ENCODE measurements at places on chromosomes 16 and 17. TPM values are rescaled to one million over a fixed set of nuclear protein-coding genes. Genes with fewer than 3 reads are reported as not detected.

The DDX52 gene
- total RNA-seq = 27.4 TPM

The SRCIN1 gene
- not detected for total RNA-seq

The PITPNM3 gene
- total RNA-seq = 0.41 TPM

DNA sequence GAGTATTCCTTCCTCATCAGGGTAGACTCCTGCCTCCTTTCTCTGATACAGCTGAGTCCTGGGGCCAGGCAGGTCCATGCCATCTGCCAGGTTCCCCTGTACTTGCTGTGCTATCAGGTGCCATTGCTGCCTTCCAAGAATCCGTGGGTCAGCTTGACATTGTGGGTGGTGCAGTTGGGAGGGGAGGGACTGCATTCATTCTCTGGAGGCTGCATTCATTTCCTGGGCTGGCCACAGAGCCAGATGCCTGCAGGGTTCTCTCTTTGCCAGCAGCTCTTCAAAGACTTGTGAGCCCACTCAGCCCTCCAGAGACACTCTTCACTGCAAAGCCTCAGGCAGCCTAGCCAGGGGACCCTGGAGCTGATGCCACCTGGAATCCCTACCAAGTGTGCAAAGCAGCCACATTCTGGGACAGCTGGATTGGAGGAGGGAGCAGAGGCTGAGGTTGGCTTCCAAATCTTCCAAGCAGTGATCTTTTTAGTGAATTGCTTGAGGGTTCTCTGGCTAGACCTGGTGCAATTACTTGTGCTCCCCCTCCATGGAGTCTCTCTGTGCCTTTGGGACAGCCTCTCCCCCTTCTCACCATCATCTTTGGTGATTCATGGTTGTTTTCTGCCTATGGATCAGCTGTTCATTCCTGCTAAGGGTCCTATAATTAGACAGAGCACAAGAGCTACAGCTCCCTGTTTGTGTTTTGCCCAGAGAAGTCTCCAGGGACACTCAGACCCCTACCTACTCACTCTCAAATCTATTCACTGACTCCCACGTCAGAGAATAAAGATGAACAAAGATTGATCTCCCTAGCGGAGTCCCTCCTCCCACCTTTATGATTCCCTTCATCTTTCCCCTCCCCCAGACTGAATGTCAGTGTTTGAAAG lies 20.9 kb downstream of the ANKFN1 start:
- H3K4me1 ChIP-seq = no peaks in the 10 kb centered on the region
- no peak overlapping the region for H3K4me3 ChIP-seq
- no peak for DNase-seq

GRCh38 chr16:72425571-72426341 lies 253.8 kb upstream of the PMFBP1 start:
- H3K27me3 ChIP-seq = no peaks in the 10 kb centered on the region
- no peak for DNase-seq
- no peak overlapping the region for H3K4me3 ChIP-seq
- no peaks in the 10 kb centered on the region for H3K4me1 ChIP-seq

GRCh38 chr17:63458478-63458877 lies 12.4 kb upstream of the CYB561 start:
- no peak overlapping the region for H3K27ac ChIP-seq
- no peak for DNase-seq
- H3K4me3 ChIP-seq = no peak overlapping the region
- H3K27me3 ChIP-seq = no peaks in the 10 kb centered on the region
- no peaks in the 10 kb centered on the region for H3K4me1 ChIP-seq

DNA sequence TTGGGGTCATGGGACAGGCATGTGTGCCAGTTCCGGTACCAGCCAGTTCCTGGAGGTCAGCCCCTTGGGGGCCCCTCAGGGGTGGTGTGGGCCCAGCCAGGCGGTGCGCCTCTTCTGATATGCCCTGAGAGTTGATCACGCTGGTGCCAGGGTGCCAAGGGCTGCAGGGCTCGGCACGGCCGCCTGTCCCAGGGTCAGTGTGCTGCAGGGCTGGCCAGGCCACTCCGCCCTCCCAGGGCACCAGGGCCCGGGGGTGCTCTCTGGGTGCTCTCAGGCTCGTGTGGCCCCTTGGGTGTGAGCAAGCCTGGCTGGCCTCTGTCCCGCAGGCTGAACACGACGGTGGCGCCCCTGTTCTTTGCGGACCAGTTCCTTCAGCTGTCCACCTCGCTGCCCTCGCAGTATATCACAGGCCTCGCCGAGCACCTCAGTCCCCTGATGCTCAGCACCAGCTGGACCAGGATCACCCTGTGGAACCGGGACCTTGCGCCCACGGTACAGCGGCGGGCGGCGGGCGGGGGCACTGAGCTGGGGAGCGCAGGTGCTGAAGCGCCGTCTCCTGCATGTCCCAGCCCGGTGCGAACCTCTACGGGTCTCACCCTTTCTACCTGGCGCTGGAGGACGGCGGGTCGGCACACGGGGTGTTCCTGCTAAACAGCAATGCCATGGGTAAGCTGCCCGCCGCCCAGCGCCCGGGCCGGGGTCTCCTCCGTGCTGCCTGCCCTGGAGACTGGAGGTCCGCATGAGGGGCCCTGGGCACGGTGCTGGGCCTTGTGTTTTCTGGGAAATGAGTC lies 6.0 kb downstream of the GAA start:
- H3K27me3 ChIP-seq = no peaks in the 10 kb centered on the region
- no peaks in the 10 kb centered on the region for H3K36me3 ChIP-seq
- H3K4me1 ChIP-seq = peaks cover 7% of the 10 kb centered on the region
- DNase-seq = no peak
- H3K27ac ChIP-seq = no peak overlapping the region

GRCh38 chr16:30445408-30446202 lies at the start of gene SEPHS2:
SEPHS2 (minus strand) TSS chr16:30445874; CDS start chr16:30445727, 147 bp downstream.
- DNase-seq = peak; percentile 96
- peaks cover 37% of the 10 kb centered on the region for H3K4me1 ChIP-seq
- H3K27me3 ChIP-seq = no peaks in the 10 kb centered on the region
- H3K4me3 ChIP-seq = peak within 1 kb of the TSS; percentile 83
- peaks cover 10% of the 10 kb centered on the region for H3K36me3 ChIP-seq
- H3K27ac ChIP-seq = peak within 1 kb of the TSS; percentile 88

DNA sequence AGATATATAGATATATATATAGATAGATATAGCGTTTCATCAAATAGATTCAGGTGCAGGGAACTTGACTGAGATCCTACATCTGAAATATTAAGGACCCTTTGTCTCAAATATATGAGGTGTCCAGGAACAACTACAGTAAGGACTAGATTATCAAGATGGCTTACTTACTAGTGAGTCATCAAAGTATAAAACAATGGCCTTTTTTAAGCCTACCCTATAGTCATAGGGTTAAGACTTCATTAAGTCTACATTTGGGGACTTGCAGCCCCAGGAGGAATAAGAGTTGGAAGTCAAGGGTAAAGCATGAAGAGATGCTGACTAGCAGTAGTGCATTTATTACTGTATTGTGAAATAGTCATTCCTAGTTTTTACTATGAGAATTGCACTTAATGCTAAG lies 1023.4 kb downstream of the CDH11 start:
- no peaks in the 10 kb centered on the region for H3K4me1 ChIP-seq
- H3K27ac ChIP-seq = no peak overlapping the region
- H3K4me3 ChIP-seq = no peak overlapping the region
- H3K27me3 ChIP-seq = no peaks in the 10 kb centered on the region

DNA sequence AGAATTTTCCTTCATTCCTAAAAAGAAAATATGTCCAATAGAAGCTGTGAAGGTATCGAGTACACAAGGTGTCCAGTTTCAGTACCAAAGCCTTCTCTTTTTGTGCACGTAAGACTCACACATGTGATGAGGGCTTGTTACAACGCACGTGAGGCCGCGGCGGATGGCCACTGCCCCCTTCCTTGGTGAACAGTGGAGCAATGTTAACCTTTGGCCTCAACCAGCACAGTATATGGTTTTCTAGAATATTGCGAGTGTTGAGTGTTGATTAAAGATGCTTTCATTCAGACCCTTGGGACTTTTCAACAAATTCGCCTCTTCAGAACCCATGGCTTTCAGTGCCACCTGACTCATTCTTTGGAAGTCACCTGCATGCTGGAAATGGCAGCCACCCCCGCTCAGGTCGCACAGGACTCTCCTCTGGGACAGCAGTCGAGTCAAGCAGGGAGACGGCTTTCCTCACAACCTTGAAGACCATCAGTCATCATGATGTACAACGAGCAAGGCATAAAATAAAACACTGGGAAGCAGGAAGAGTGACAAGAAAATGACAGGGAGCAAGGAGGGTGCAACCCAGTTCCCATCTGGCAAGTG lies 14.5 kb downstream of the MAP1LC3B start:
- no peak overlapping the region for H3K27ac ChIP-seq
- H3K4me1 ChIP-seq = no peaks in the 10 kb centered on the region
- no peak overlapping the region for H3K4me3 ChIP-seq
- H3K27me3 ChIP-seq = no peaks in the 10 kb centered on the region
- no peak for DNase-seq

GRCh38 chr17:39903158-39903884 lies 15.1 kb downstream of the GSDMB start:
- H3K4me1 ChIP-seq = peaks cover 15% of the 10 kb centered on the region
- peaks cover 13% of the 10 kb centered on the region for H3K36me3 ChIP-seq
- no peak overlapping the region for H3K27ac ChIP-seq
- H3K27me3 ChIP-seq = no peaks in the 10 kb centered on the region

- peaks cover 29% of the 10 kb centered on the region for H3K4me1 ChIP-seq
- no peak for DNase-seq
- H3K27me3 ChIP-seq = no peaks in the 10 kb centered on the region
- H3K27ac ChIP-seq = no peak overlapping the region
Observed at GRCh38 chr16:78102122-78102660, 2.7 kb downstream of the WWOX start.

DNA sequence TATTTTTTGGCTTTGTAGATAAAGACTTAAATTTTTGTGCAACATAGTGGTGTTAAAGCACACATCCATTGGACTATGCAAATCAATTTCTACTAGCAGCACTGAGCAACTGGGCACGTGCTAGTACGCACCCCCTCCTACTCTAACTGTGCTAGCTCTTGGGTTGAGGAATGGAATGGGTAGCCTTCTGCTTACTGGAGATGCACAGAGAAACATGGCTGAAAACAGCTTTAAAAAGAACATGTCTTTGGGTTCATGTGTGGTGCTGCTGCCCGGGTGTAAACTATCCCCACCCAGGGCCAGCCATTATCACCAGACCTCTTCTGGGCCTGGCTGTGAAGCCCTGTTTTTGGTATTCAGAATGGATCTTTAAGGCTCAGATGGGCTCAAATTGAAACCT lies 7.3 kb downstream of the ESRP2 start:
- H3K4me1 ChIP-seq = peaks cover 23% of the 10 kb centered on the region
- no peaks in the 10 kb centered on the region for H3K27me3 ChIP-seq
- no peak overlapping the region for H3K4me3 ChIP-seq
- H3K36me3 ChIP-seq = peaks cover 61% of the 10 kb centered on the region
- H3K27ac ChIP-seq = no peak overlapping the region

- H3K27me3 ChIP-seq = no peaks in the 10 kb centered on the region
- H3K36me3 ChIP-seq = peaks cover 33% of the 10 kb centered on the region
- H3K4me1 ChIP-seq = peaks cover 52% of the 10 kb centered on the region
- no peak overlapping the region for H3K27ac ChIP-seq
- no peak overlapping the region for H3K4me3 ChIP-seq
- DNase-seq = no peak
Observed at GRCh38 chr16:84110527-84110926, 6.2 kb downstream of the MBTPS1 start.

DNA sequence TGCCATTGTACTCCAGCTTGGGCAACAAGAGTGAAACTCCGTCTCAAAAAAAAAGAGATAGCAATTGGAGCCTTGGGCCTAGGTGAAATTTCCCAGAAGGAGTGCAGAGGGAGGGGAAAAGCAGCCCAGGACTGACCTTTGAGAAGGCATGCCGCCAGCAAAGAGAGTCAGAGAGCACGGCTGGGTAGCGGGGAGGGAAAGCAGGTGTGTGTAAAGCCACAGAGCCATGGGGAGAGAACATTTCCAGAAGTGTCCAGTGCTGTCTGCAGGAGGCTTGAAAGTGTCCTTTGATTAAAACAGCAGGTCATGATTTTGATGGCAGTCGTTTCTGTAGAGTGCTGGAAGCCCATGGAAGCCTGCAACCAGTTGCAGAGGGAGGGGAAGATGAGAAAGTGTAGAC lies 8.1 kb downstream of the C16orf54 start:
- H3K4me3 ChIP-seq = no peak overlapping the region
- DNase-seq = no peak
- peaks cover 73% of the 10 kb centered on the region for H3K4me1 ChIP-seq
- H3K36me3 ChIP-seq = peaks cover 16% of the 10 kb centered on the region

DNA sequence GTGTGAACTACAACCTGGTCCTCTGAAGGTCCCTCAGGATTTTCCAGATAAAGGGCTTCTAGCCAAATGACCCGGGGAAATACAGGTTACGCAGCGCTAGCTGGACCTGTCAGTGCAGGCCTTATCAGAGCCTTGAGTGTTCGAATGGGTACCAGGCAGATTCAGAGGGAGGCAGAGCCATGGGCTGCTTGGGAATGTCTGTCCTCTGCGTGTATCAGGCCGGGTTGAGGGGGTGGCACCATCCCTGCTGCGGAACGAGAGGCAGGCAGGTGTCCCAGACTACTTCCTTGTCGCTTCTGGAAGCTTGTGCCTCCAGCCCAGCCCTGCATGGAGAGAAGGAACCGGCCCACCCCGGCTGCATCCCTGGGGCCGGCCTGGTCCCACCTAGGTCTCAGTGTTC lies 33.6 kb upstream of the SSTR5 start:
- no peaks in the 10 kb centered on the region for H3K36me3 ChIP-seq
- DNase-seq = no peak
- no peak overlapping the region for H3K27ac ChIP-seq
- no peak overlapping the region for H3K4me3 ChIP-seq
- H3K4me1 ChIP-seq = no peaks in the 10 kb centered on the region

DNA sequence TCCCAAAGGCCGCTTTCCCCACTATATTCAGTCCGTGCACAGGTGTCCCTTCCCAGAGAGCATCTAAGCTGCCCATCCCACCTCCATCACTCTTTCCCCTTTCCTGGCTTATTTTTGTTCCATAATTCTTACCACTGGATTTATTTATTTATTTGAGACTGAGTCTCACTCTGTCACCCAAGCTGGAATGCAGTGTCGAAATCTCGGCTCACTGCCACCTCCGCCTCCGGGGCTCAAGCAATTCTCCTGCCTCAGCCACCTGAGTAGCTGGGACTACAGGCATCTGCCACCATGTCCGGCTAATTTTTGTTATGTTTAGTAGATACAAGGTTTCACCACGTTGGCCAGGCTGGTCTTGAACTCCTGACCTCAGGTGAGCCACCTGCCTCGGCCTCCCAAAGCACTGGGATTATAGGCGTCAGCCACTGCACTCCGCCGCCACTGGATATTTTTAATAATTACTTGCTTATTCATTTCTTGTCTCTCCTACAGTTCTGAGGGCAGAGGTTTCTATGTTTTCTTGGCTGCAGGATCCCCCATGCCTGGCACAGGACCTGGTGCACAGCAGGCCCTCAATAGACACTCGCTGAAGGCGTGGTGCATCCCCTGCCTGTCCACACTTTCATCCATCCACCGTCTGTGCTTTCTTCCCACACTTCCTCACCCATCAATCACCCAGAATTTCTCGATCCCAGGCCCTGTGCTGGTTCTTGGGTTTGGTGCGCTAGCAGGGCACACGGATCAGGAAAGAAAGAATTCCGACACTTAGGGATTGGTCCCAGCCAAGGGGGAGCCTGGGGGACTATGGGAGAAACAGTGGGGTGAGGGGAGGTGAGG lies 9.9 kb upstream of the ADGRG1 start:
- peaks cover 3% of the 10 kb centered on the region for H3K4me1 ChIP-seq
- no peaks in the 10 kb centered on the region for H3K36me3 ChIP-seq
- no peak overlapping the region for H3K27ac ChIP-seq
- DNase-seq = no peak
